Non-pigmented ciliary epithelial cell (primary cell): ENCODE measurements at places on chromosomes 7 and 10.

- no peak for DNase-seq
Measured at GRCh38 chr10:54622017-54622416, 179.0 kb downstream of the PCDH15 start.

GRCh38 chr7:138979988-138980562, 1.1 kb downstream of the KIAA1549 start:
- DNase-seq: no peak

GRCh38 chr10:26959841-26960240, 99.1 kb upstream of the ABI1 start:
- DNase-seq: no peak

GRCh38 chr10:97821308-97822038, 28.2 kb upstream of the GOLGA7B start:
- no peak for DNase-seq

- no peak for DNase-seq
Measured at GRCh38 chr10:31723106-31723750, 205.4 kb downstream of the ARHGAP12 start.

- no peak for DNase-seq
Measured at GRCh38 chr10:44950326-44951225, 9.0 kb upstream of the RASSF4 start.

- DNase-seq: no peak
Measured at GRCh38 chr7:112192236-112193154, 13.7 kb downstream of the DOCK4 start.

- DNase-seq: no peak
Measured at GRCh38 chr10:130756651-130757050, 554.9 kb downstream of the TCERG1L start.

DNA sequence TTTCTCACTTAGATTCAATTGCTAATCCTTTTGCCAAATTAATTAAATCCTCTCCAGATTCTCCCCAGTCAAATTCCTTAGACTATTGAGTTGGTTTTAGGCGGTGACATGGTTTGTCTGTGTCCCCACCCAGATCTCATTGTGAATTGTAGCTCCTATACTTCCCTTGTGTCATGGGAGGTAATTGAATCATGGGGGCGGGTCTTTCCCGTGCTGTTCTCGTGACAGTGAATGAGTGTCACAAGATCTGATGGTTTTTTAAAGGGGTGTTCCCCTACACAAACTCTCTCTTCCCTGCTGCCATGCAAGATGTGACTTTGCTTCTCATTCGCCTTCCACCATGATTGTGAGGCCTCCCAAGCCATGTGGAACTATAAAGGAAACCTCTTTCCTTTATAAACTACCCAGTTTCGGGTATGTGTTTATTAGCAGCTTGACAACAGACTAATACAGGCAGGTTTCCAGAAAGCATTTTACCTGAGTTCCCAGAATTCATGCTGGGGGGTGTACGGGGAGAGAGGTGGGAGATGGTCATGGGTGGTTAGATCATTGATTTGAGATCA, 44.7 kb upstream of the GARS1 start:
- DNase-seq: no peak

DNA sequence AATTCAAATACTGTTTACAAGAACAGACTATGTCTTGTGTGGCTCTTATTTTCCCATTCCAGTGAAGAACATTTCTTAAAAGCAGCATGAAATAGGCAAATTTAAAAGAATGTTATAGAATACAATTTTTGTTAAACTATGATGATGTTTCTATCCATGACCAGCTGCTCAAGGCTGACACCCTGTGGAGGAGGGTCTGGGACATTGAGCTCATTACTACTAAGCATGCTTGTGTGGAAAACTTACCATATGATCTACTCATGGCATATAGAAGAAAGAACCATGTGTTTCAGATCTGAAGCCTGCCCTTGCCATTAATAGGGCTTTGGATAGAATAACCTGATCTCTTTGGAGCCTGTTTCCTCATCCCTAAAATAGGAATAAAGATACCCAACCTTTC, 125.0 kb downstream of the FOXP2 start:
- peak; percentile 5 for DNase-seq

- DNase-seq: no peak
Measured at GRCh38 chr10:103879409-103879808, 24.0 kb upstream of the SH3PXD2A start.

GRCh38 chr7:2734751-2735571, 47.0 kb downstream of the AMZ1 start:
- no peak for DNase-seq

DNA sequence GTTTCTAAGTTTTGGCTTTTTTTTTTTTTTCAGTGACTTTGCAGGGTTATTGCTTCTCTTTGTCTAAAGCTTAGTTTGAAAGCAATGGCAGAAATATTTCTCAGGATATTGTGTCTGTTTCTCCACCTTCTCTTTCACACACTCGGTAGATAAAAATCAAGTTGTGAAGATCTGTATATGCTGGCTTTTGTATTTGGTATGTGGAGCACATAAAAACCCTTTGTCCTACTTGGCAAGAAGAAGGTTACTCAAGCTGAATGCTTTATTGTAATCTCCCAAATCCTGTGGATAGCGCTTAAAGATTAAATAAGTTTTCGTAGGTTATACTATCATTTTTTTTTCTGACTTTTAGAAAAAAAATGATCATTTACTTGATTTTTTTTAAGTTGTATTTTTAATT, 172.4 kb downstream of the CDCA7L start:
- no peak for DNase-seq

GRCh38 chr10:88545359-88545758, 37.8 kb downstream of the RNLS start:
- no peak for DNase-seq

DNA sequence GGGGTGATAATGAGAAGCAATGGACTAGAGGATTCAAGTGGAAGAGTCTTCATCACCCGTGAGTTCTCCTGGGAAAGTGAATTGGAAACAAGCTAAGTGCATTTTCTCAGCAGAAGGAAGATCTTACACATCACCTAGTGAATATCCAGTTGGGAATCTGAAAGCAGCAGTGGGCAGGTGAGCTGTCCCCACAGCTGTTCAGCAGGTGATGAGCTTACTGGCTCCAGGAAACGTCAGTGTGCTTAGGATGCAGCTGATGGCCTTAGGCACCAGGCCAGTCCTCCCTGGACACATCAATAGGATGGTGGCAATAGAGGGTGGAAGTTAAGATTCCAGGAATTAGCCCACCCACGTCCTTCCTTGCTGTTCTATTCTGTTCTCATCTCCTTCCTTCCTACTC, 66.7 kb downstream of the NOD1 start:
- DNase-seq: no peak

GRCh38 chr7:135519233-135519688, 9.4 kb upstream of the CNOT4 start:
- no peak for DNase-seq

DNA sequence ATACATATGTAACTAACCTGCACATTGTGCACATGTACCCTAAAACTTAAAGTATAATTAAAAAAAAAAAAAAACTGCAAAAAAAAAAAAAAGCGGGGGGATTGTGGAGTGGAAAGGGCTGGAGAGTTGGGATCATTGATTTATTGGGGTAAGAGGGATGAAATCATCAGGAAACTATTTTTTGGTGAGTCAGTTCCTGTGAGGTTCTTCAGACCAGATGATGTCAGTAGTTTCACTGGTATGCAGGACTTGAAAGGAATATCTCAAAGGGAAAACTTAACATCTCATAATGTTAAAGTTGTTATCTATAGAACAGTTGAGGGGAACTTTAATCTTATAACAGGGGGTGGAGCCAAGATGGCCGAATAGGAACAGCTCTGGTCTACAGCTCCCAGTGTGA, 32.6 kb upstream of the TECTB start:
- DNase-seq: no peak

DNA sequence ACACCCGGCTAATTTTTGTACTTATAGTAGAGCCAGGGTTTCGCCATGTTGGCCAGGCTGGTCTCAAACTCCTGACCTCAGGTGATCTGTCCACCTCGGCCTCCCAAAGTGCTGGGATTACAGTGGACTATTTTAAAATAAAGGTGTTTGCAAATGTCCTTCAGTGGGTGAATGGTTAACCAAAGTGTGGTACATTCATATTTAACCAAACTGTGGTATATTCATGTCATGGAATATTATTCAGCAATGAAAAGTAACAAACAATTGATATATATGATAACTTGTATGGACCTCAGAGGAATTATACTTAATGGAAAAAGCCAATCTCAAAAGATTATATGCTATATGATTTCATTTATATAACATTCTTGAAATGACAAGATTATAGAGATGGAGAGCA, 190.0 kb downstream of the CREB5 start:
- DNase-seq: no peak

- DNase-seq: peak; percentile 71
Measured at GRCh38 chr10:50033481-50033880, 34.3 kb upstream of the WASHC2A start.

- DNase-seq: no peak
Measured at GRCh38 chr7:74412056-74412455, 41.6 kb upstream of the GTF2IRD1 start.

DNA sequence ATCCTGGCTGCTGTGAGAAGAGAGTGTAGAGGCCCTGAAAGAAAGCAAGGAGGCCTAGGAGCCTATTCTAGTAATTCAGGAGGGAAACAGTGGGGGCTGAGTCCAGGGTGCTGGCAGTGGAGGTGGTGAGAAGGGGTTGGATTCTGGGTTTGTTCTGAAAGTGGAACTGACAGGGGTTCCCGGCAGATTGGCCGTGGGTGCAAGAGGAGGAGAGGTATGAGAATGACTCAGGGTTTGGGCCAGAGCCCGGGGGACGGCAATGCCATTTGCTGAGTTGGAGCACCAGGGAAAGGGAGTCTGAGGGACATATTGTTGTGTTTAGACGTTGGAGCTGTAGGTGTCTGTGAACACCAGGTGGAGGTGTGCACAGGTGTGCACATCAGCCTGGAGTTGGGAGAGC, 38.5 kb downstream of the NPTX2 start:
- DNase-seq: no peak

DNA sequence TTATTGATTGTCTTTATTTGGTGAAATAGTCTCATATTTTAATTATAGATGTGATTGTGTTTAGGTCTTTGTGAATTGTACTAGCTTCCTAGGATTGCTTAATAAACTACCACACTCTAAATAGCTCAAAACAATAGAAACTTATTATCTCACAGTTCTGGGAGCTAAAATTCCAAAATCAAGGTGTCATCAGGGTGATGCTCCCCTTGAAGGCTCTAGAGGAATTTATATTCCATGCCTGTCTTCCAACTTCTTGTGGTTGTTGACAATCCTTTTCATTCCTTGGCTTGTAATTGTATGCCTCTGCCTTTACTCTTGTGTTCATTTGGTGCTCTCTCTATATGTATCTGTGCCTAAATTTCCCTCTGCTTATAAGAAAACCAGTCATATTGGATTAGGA, 155.3 kb upstream of the AKR1E2 start:
- DNase-seq: no peak

- no peak for DNase-seq
Measured at GRCh38 chr10:20473023-20473760, 423.9 kb downstream of the NEBL start.

- peak; percentile 78 for DNase-seq
Measured at GRCh38 chr7:111744501-111745155, 182.3 kb upstream of the IMMP2L start.

DNA sequence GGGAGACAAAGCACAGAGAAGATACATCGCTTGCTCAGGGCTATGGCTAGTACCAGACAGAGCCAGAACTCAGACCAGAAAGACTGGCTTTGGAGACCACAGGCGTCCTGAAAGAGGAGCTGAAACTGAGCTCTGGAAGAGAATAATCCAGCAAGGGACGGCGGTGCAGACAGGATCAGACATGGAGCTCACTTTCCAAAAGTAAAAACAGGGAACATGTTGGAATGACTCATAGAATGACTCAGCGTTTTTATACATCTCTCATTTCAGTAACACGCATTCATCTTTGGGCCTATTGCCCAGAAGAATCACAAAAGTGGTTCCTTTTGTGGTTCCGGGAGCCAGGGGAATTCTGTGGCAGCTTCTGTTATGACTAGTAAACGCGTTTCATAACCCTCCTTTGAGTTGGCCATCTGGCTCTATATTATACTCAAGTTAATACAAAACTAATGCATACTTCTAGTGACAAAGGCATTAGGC, 37.2 kb downstream of the PLEKHS1 start:
- DNase-seq: peak; percentile 87

DNA sequence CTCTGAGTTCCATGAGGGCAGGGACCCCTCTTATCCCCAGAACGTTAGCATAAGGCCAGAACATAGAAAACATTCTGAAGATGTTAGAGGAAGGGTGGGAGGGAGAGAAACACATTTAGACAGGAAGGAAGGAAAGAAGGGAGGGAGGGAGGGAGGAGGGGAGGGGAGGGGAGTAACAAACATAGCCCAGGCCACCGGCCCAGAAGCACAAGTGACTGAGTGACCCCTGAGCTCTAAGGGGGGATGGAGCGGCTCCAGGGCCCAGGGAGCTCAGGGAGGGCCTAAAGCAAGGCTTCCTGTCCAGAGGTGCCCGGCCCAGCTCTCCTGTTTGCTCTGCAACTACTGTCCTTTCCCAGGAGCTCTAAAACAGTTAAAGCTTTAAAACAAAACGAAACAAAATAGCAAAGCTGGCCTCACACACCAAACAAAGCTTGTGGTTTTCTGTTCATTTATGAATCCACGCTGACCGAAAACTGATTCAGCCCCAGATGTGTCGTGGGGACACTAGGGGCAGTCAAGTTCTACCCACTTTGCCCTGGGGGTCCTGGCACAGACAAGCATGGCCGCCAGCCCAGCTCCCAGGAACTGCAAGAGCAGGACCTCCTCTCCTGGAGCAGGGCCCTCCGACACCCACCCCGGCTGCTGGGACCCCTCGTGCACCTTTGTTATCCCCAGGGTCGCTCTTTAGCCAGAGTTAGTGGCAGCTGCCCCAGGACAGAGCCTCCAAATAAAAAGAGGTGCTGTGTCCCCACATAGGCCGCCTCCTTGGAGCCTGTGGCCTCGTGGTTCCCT, 496.2 kb upstream of the FOXK1 start:
- no peak for DNase-seq

DNA sequence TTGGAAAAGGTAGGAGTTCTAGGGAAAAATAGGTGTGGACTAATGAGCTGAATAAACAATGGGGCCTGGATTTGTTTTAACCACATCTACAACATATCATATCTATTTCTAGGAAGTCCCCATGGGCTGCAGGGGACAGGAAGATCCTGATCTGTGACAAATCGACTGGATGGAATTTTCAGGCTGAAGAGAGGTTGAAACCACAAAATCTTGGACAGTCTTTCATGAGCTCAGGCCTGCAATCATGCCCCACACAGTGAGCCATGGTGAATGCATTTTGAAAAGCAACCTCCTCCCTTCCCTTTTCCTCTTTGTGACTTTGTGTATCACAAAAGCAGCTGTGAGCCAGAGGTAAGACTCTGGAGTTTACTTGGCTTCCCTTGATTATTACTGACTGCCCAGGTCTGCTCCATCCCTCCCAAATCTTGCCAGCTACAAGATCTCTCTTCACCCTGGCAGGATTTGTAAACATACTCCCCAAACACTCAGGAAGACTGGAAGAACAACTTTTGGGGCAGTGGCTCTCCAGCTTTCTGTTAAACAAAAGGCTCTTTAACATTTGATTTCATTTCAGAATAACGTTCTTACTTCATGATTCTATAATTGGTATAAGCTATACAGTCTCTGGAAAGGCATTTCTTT, 66.4 kb downstream of the ASAH2B start:
- no peak for DNase-seq
